ENCODE measurements at places on chromosomes 12 and 14. TPM values are rescaled to one million over a fixed set of nuclear protein-coding genes. Genes with fewer than 3 reads are reported as not detected.

The ANO2 gene
- not detected for total RNA-seq

GRCh38 chr12:462936-463705, 3.4 kb downstream of the B4GALNT3 start:
- DNase-seq, result no peak

DNA sequence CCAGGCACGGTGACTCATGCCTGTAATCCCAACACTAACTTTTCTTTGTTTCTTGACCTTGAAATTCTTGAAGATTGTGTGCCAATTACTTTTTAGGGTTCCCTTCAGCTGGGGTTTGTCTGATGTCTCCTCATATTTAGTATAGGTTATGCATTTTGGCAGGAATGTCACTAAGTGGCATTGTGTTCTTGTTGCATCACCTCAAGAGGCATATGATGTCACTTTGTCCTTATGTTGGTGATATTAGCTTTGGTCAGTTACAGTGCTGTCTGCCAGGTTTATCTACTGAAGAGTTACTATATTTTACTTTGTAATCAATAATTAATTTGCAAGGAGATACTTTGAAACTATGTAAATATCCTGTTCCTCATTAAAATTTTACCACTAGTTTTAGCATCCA, 61.0 kb upstream of the BTG1 start:
- DNase-seq, result no peak

- peak; percentile 31 for DNase-seq
Observed at GRCh38 chr12:7142056-7142644, 12.0 kb downstream of the CLSTN3 start.
